ENCODE measurements at places on chromosomes 4 and X.

GRCh38 chrX:12747433-12747832 is 43.8 kb upstream of the PRPS2 start:
- no peak for DNase-seq

DNA sequence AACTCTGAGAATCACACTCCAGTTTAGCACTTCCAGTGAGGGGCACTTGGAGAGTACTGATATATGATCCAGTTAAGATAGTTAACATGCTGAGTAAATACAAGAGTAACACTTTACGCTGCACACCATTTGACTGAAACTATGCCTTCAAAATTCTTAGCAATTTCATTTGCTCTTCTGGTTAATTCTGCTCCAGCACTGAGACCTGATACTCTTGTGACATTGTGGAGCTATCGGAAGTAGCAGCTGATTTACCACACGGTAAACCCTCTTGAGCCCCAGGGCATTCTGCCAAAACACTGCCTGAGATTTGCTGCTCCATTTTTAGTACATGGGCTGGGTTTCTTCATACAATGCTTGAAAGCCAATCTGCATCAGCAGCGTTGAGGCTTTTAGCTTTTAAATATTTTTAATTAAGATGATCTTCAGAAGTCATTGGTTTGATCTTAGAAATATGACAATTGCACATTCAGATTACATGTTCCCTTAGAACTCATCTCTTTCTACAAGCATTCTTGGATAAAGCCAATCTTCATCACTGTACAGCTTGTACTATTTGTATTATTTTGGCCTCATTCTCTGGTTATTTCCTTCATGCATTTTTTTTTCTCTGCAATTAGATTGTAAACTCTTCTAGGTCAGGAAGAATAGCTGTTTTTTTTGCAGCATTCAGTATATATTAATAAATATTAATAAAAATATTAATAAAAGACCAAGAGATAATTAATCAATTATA is 67.8 kb upstream of the ETNPPL start:
- no peak for DNase-seq

GRCh38 chrX:151458824-151459223 is 61.8 kb downstream of the VMA21 start:
- DNase-seq: no peak

- DNase-seq: no peak
These were observed 56.9 kb upstream of the SMIM10 start for GRCh38 chrX:134933911-134934310.

DNA sequence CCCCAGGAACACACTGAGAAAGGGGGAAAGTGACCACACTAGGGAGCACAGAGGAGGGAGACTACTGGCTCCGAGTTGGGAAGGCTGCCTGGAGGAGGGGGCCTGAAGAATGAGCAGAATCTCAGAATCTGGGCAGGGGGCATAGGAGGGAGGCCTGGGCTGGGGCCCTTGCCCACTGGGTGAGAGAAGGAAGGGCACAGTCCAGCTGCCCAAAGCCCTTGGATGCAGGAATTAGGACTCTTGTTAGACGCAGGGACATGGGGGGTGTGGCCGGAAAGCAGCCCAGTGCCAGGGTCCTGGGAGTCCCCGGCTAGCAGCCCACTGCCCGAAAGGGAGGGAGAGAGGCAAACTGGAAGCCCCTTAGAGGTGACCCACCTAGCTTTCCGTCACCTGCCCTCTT is 1.9 kb upstream of the DUSP9 start:
- no peak for DNase-seq

GRCh38 chr4:22688236-22688635 is 4.5 kb upstream of the GBA3 start:
- no peak for DNase-seq

- no peak for DNase-seq
These were observed 313.3 kb upstream of the NOCT start for GRCh38 chr4:138702190-138702824.

GRCh38 chr4:4362991-4363697 is 23.8 kb upstream of the NSG1 start:
- DNase-seq: no peak

- DNase-seq: no peak
These were observed 878.1 kb downstream of the RAPGEF2 start for GRCh38 chr4:159980826-159981468.

DNA sequence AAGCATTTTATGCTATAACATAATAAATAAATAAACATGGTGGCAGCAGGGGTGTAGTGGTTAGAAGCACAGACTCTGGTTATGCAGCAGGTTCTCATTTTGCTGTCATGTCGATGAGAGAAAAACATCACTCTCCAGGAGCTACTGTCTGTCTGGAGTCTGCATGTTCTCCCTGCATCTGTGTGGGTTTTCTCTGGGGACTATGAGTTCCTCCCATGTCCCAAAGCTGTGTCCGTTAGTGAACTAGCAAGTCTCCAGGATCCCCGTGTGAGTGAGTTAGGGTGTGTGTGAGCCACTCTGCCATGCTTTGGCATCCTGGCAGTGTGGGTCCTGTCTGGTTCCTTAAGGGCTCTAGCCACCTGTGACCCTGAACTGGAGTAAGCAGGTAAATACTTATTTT is 585.6 kb upstream of the AGA start:
- no peak for DNase-seq

DNA sequence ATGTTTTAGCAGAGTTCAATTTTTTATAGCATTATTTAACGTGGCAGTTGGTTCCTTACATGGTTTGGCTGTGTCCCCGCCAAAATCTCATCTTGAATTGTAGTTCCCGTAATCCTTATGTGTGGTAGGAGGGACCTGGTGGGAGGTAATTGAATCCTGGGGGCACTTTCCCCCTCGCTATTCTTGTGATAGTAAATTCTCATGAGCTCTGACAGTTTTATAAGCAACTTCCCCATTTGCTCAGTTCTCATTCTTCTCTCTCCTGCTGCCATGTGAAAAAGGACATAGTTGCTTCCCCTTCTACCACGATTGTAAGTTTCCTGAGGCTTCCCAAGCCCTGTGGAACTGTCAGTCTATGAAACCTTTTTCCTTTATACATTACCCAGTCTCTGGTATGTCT is 329.5 kb downstream of the GRIA2 start:
- DNase-seq: no peak

DNA sequence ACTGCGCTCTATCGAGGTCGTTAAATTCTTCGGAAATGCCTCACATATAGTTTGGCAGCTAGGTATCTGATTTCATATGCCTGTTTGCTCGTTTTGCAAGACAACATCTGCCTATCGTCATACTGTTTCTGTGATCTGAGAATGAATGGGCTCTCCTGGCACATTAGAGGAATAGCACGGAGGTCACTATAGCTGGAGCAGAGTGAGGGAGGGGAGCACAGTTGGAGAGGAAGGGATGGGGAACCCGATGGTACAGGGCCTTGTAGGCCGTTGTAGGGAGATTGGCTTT is 552 bp downstream of the IKBKG start:
- DNase-seq: no peak

- DNase-seq: peak; percentile 58
These were observed 1.8 kb downstream of the SEPTIN6 start for GRCh38 chrX:119690921-119691716.

DNA sequence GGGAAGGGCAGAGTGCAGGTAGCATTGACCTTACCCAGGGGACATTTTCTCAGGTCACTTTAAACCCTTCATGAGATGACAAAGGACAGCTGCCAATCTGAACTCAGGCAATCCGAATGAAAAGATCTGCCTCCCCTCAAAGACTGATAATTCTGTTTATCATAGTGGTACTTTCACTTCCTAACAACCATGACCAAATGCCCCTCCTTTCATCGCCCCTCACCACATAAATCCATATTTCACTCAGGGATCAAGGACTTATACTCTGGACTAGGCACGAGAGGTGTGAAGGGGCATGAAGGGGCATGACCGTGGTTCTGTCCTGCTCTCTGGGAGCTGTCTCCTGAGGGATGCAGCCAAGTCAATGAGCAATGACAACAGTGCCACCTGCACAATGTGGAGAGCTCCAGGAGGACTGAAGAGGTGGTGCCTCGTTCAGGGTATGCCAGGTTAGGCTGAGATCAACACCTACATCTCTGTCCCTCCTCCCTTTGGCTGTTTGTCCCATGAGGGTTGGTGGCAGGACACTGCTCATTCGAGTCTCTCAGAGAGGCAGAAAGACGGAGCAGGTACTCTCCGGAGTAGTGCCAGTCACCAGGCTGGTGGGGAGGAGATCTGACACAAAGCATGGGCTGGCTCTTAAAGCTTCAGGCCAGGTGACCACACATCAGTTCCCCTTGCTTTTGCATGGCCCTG is 12.5 kb downstream of the HS3ST1 start:
- DNase-seq: no peak

DNA sequence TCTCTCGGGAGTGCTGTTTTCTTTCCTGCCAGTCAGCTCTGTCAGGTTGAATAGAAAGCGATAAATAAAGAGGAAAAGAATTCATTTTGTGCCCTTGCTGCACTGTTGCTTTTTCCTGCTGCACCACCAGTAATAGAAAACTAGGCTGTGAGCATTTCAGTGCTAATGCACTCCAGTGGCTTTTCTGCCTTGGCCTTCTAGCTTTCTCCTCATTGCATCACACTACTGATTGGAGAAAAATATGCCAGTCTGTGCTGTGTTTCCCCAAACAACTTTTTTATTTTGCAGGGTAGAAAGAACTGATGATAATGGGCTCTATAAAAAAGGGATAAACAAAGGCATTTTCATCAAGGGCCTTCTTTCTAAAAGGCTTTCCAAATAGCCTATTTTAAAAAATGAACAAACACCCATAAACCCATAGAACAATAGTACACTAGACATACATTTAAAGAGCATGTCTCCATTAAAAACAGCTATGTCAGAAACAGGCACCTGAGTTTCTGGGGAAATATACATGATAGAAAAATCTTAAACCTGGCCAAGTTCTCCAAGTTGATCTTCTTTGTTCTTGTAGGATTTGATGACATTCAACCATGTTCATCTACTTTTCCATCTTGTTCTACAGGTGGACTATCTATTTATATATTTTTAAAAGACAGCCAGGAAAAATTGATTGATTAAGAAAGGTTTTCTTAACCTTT is 86.3 kb downstream of the GPRIN3 start:
- DNase-seq: no peak

DNA sequence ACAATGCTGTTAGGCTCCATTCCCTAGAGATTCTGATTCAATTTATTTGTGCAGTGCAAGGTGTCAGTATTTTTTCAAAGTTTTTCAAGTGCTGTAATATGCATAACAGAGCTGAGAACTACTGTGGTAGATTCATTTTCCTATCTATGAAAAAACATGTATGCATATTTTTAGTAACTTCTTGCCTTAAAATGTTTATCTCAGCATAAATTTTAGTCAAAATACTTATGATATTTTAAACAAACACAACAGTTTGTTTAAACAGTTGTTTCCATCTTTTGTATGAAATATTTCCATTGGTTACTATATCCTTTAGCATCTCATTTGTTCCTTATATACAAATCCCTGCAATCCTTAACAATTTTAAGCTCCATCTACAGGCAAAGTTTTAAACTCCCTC is 624.8 kb upstream of the ADGRL3 start:
- DNase-seq: no peak

DNA sequence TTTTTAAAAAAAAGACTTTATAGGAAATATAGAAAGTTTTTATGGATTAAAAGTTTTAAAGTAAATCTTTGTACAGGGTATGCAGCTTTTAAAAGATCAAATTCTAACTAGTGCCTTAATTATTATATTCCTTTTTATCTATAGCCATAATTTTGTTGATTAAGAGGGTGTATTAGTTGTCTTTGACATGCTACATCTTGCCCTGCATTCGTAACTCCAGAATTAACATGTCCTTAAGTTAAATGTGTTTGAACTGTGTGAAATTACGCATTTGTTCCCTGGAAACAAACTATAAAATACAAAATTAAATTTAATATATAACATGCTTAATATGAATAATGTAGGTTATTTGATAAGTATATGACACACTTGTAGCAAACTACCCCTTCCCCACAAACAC is 66.3 kb downstream of the PTPN13 start:
- no peak for DNase-seq

- DNase-seq: no peak
These were observed 54.0 kb upstream of the LDB2 start for GRCh38 chr4:16952462-16952871.

DNA sequence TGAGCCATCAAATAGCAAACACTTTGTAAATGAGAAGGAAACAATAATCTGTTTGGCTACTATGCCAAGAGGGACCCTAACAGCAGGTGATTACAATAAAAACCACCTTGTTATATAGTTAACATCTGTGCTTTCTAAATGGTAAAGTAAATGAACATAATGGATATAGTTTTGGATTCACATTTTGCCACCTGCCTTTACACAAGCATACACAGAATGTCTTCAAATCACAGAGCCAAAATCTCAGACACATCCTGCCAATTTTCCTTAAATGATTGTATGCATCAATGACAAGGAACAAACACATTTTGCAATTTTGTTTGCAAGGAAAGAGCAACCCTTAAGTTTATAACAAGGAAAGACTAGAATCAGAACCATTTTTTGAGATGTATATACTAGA is 334.2 kb downstream of the FSTL5 start:
- no peak for DNase-seq

- DNase-seq: no peak
These were observed 9.5 kb downstream of the FBXO8 start for GRCh38 chr4:174273930-174274329.

- DNase-seq: no peak
These were observed 147.0 kb upstream of the NR3C2 start for GRCh38 chr4:148589182-148589581.

DNA sequence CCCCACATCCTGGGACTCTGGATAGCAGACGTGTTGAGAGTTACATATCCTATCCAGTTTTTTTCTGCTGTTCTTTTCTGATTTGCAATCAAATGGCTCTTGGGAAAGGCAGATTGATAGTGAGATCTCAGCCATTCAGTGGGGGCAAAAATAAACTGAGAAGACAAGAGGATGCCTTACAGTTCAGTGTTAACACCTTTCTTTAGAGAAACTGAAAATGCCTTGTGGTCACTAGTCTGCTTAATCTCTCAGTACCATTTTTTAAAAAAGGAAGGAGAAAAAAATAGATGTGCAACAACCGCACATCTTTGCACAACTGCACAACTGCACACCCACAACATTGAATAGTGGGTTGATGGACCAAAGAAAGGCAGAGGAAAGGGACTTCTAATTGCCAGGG is 109.3 kb downstream of the ARHGEF9 start:
- DNase-seq: no peak

DNA sequence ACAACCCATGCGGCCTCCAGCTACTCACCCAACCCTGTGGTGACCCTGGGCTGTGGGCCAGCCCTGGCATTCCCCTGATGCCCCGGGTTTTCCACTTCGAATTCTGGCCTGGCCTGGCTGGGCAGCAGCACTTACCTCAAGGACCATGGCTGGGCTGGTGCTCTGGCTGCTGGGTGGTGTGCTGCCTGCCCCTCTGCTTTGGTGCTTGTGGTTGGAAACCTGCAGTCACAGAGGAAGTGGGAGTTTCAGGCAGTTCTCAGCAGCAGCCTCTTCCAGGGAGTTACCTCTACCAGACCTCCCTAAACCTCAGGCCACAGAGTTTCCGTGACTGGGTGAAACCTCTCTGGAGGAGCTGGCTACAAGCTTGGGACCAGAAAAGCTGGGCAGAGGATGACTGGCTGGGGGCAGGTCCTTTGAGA is at the start of gene CXCR3:
TSS of gene CXCR3 (minus strand) at position 209 of the 419 bp plus-strand sequence. CDS start at position 147, 62 bp downstream.
- DNase-seq: peak; percentile 58

GRCh38 chr4:71004281-71004851 is 10.9 kb downstream of the DCK start:
- no peak for DNase-seq

All from activated T-helper 2 cell treated with anti-CD3 and anti-CD28 coated beads, Interferon-gamma antibody, Interleukin-2, Interleukin-4, amounts not matched to agents 10 μg/mL and 5 μg/mL and 100 μg/mL, durations not matched to agents 14 hours and 24 hours and 36 hours (primary cell).